ENCODE measurements at places on chromosomes 5 and 9.

DNA sequence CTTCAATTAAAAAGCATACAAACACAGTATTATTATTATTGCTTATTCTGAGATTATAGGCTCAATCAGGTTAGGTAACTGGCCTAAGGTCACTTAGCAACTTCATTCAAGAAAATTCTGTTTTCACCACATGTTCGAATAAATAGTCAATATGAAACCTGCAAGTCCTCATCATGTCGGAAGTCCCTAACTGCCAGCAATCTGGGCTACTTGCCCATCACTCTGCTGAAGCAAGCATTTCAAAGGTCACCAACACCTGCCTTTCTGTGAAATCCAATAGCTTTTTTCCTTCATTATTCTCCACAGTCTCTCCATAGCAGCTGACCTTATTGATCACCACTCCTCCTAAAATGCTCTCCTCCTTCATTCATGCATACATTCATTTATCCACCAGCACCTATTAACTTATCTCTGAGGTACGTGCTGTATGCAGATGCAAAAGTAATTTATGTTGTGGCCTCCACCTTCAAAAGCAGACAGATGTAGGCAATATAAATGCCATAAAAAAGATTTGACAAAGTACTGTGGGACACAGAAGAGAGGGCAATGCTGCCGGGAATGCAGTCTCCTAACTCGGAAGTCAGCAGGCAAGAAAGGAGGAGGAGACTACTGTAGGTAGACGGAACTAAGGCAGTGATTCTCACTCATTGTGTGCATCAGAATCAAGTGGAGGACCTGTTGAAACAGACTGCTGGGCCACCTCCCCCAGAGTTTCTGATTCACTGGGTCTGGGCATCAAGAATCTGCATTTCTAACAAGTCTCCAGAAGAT lies 310.9 kb downstream of the BNC2 start:
- no peak for DNase-seq

- DNase-seq = no peak
These were observed 98.2 kb downstream of the OTULIN start for GRCh38 chr5:14762549-14763216.

- no peak for DNase-seq
These were observed 1.7 kb downstream of the SSBP2 start for GRCh38 chr5:81749192-81749560.

DNA sequence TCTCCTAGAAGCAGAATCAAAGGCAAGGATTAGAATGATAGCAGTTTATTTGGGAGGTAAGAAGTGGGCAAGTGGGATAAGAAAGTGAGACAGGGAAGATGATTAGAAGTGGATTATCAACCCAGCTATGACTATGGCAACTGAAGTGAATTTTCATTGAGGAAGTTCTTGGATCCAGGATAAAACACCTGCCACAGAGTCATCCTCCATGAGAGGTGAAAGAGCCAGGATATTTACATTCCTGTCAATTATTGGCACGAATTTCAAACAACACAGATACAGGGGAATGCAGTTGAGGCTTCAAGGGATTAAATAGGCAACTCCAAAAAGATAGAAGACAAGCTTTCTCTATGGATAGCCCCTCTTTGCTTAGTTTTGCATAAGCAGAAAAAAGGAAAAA lies 31.8 kb upstream of the ZNF366 start:
- DNase-seq = no peak

GRCh38 chr5:82765765-82766164 lies 311.4 kb downstream of the TMEM167A start:
- DNase-seq = no peak

GRCh38 chr5:67058998-67059743 lies 137.4 kb downstream of the CD180 start:
- no peak for DNase-seq

DNA sequence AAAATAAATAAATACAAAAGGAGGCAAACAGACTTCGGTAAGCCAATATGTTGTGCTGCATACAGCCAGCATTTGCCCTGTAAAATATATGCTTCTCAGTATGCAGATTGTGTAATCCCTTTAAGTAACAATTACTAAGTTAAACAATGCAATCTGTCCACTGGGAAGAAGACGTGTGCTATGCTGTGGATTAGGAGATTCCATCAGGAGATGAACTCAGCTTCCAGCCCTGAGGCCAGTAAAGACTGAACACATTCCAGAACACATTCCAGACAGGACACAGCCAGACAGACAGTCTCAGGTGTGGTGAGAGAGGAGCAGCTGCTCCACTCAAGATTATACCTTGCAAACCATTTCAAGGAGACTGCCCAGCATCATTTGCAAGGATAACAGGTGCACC lies 97.8 kb downstream of the MPDZ start:
- DNase-seq = no peak

- no peak for DNase-seq
These were observed 551 bp upstream of the CAAP1 start for GRCh38 chr9:26893030-26893676.

DNA sequence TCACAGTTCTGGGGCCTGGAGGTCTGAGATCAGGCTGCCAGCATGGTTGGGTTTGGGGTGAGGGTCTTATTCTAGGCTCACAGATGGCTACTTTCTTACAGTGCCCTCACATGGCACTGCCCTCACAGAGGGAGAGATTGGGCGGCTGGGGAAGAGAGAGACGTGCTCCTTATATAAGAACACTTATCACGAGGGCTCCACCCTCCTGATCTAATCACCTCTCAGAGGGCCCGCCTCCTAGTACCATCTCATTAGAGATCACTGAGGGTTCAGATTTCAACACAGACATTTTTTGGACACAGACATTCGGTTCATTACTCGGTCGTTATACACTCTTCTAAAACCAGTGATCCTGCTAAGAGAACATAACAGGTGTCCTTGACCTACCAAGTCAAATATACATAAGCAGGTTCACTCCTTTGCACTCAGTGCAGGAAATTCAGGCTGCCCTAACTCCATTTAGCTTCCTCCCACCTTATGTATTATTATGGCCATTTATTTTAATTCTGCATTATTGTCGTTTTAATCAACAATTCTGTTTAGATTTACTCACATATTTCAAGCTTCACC lies 121.7 kb downstream of the ICE1 start:
- DNase-seq = no peak

DNA sequence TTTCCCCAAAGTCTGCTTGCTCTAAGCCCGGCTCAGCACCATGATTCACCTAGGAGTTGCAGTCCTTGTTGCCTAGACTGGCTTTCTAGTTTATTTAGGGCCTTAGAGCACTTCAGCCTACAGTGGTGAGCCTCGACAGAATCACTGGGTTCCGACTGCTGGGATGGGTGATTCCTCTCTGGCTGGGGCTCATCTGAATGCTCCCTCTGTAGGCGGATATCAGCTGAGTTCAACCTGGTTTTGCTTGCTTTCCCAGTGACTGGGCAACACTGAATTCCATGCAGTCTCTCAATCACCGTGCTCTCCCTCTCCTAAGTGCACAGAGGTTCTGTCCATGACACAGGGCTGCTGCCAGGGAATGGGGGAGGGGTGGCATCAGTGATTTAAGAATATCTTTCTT lies 54.1 kb downstream of the OSMR start:
- DNase-seq = no peak

- no peak for DNase-seq
These were observed 14.4 kb upstream of the GADD45G start for GRCh38 chr9:89590415-89590814.
